ENCODE measurements at places on chromosomes 2 and 18.

DNA sequence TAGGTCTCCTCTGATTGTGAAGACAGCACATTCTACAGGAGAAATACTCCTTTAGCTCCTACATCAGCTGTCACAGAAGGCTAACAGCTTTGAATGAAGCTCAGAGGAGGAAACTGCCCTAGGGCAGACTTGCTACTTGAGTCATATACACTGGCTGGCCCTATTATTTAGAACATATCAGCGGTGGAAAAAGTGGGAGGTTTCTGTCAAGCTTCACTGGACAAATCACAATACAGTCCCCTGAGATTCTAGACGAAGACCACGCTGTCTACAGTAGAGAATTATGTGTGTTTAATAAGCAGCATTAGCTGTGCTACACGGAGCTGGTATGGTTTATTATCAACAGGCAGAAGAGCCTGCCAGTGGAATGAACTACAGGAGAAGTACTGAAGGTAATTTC, 230.9 kb upstream of the FSIP2 start:
- no peak for DNase-seq

- no peak for DNase-seq
Measured at GRCh38 chr18:39350945-39351344, 1785.3 kb upstream of the CELF4 start.

GRCh38 chr2:152466980-152467676, 132.2 kb downstream of the FMNL2 start:
- DNase-seq: no peak

GRCh38 chr2:145110668-145111356, 590.9 kb upstream of the ZEB2 start:
- no peak for DNase-seq

DNA sequence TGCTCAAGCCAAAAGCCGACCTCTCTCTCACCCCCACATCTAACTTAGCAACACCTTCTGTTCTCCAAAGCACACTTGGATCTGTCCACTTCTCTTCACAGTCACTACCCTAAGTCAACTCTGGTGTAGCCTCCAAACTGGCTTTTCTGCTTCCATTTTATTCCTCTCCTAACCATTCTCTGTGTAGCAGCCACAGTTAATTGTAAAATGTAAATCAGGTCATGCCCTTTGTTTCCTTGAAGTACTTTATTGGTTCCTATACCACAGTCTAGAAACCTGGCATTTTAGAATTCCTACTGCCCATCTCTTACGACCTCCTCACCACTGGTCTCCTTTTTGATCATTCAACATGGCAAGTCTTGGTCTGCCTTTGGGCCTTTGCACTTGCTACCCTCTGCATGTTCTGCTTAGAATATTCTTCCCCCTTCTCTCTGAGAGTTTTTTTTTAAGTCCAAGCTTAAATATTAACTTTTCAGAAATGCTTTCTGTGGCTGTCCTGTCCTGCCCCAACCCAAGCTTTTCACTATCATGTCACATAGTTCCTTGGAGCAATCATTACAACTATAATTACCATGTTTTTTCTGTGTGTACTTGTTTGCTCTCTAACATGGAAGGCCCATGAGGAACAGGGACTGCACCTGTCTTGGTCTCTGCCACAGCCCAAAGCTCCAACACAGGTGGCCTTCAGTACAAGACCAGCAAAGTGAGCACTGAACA, 42.9 kb downstream of the PLA2R1 start:
- no peak for DNase-seq

DNA sequence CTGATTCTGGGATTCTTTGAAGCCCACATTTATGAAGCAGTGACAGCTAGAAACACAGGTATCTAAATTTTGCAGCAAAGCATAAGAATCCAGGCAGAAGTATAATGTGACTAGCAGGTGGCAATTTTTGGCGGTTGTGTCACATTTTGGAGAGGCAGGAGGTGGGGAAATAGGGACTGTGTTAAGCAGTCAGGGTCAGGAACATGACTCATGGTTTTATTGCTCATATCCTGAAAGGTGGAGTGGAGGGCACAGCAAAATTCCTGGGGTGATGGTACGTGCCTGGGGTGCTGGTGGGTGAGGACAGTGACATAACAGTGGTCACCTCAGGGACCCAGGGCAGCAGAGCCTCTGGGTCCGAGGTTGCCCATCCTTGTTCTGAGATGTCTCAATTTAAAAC, 63.5 kb upstream of the TTN start:
- no peak for DNase-seq

DNA sequence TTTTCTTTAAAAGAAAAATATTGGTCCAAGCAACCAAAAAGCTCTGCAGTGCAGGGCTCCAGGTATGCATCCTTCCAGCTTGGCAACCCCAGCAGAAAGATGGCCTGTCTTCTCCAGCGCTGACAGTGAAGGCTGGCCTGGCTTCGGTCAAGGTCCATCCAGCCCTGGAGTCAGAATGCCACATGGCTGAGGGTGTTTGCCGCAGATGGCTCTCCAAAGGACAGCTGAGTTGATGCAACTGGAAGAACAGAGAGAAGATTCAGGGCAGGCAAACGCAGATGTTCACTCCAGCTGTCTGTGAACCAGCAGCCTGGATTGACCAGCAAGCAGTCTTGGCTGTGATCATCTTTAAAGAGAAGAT, 51.4 kb downstream of the MARCO start:
- DNase-seq: no peak
